ENCODE measurements at places on chromosomes 16 and 17.
A peak's percentile ranks its signal among the peaks of the same experiment; 100 is the strongest.

GRCh38 chr17:78409191-78409928 is 30.9 kb downstream of the PGS1 start:
- DNase-seq = no peak

- DNase-seq = no peak
Measured at GRCh38 chr17:54153423-54153822, 330.7 kb downstream of the KIF2B start.

DNA sequence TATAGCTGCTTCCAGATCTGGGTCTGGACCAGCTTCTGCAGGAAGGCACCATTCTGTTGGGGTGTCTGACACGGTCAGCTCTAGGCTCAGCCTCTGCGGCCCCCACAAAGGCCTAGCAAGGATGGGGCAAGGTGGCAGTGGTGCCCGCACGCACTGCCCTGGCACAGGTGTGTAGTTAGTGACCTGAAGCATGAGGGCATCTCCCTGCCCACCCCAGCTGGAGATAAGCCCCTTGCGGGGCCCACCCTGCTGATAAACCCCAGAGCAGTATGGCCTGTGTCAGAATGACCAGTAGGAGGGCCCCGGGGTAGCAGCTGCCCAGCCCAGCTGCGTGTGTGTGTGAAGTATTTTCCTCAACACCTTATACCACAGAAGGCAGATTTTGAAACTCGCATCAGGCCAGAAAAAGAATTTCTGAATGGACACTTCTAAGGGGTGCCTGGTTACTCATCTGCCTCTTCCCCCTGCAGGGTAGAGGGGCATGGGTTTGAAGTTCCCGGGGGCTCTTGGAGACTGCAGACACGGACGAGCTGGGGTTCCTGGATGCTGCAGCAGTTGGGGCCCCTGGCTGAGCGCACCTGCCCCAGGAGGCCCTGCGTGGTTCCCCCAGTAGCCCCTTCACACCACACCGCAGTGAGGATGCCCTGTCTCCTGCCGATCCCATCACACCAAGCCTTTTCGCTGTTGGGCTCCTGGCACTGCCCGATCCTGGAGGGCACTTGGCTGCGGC is 4.5 kb downstream of the ARHGDIA start:
- DNase-seq = no peak

DNA sequence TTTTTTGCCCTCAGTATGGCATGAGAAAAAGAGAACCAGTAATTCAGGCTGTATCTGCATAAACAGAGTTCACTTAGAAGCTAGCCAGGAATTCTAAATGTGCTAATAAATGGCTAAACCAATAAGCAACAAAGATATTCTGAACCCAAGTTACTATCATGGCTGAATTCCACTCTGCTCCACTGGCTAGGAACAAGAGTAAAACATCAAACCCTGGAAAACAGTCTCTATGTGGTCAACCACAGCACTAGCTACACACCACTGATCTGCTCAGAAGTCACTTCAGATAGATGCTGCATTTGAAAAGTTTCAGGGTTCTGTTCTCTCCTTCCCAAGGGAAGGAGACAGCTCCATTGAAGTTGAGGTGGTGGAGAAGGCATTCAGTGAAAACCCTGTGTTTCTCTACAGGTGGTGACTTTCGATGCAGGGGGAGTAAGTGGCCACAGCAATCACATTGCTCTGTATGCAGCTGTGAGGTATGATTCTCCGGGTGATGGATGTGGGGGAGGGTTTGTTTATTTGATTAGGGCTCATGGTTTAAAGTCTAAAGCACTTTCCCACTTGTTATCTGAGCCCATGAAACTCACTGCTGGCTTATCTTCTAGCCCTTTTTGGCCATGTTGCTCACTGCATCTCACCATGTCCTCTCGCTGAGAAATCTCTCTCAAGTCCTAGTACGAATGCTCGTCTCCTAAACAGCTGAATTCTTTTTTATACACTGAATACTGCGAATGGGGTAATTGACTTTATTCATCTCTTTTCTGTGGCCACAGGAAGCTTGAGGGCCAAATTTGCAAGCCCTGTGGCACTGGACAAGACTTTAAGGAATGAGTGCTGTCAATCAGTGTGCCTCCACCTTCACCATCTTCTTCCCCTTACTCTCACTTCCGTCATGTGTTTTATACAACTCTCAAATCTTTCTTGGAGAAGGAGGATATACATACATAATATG is 39.9 kb downstream of the CENPV start:
- no peak for DNase-seq

- DNase-seq = no peak
Measured at GRCh38 chr17:69066482-69066881, 5.8 kb upstream of the ABCA9 start.

DNA sequence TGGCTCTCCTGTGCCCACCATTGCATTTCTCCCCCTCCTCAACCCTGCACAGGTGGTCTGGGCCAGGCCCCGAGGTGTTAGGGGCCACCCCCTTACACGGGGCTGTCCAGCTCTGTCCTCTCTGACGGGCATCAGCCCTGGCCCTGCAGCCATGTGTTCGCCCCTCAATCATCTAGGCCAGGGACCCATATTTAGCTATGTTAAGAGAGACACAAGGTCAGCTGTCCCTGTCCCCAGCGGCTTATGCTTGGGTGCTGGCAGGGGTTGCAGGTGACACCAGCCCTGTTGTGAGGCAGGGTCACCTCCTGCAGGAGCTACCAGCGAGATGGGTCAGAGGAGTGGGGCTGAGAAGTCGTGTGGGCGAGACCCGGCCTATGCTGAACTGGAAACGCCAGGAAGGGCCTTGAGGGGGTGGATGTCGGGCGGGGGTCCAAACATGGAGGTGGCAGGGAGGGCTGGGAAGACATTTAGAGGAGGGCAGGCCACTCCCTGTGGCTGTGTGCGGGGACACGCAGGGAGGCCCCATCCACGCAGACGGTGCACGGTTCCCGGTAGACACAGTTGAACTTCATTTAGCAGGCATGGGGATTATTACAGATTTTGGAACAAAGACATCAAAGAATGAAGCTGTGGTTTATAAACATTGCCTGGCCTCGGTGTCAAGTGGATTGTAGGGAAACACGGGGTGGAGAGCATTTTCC is 133.2 kb upstream of the CHMP6 start:
- DNase-seq = no peak

DNA sequence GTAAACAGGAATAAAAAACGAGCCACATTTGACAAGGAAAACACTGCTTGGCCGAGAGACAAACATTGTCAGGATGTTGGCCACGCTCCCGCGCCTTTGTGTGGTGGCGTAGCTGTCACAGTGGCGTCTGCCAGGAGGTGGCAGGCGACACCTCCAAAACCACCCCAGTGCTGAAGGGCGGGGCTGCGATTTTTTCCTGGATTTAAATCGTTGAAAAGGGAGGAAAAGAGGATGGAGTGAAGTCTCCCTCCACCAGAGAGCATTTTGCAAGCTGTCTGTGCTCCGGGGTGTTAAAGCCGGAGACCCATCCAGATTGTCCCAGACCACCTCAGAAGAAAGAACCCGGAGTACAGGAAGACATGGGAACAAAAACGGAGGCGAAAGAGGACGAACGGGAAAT is 12.7 kb downstream of the MRM3 start:
- peak; percentile 27 for DNase-seq

DNA sequence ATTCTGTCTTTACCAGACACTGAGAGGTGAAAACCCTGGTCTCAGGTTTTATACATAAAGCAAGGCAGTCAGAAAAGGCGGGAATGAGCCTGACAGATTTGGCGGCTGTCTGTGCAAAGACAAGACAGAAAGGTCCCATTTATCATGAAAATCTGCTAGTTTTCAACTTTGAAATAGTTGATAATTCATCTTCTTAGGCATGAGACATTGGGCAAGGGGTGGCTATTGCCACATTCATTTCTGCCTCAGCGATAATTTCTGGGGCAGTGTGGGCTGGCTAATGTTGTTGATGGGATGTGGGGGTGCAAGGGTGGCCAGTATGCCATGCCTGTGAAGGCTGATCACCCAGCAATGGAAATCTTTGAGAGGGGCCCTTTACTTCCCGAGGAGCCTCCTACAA is 173.8 kb upstream of the RPH3AL start:
- DNase-seq = no peak

DNA sequence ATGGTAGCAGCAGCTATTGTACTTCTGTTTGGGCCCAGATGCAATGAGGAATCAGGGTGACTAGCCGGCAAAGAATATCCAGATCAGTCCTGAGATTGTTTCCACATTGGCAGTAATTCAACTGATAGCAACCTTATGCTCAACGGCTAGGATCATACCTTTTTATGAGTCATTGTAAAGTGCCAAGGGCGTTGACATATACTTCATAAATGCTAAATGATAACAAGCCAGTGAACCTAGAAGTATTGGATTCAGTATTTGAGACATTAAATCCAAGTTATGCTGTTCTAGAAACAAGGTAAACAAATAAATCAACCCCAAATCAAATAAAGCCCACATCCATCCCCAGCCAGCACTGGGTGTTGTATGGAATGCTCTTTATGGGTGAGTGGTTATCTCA is 207.1 kb upstream of the ZFHX3 start:
- DNase-seq = no peak

DNA sequence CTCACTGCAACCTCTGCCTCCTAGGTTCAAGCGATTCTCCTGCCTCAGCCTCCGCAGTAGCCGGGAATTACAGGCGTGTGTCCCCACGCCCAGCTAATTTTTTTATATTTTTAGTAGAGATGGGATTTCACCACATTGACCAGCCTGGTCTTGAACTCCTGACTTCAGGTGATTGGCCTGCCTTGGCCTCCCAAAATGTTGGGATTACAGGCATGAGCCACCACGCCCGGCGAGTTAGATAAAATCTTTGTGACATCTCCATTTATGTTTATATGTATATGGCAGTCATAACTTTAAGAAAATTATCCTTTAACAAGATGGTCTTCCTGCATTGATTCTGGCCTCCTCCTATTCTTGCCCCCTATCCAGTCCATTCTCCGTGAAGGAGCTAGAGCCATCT is 24.0 kb downstream of the CCDC42 start:
- DNase-seq = no peak

DNA sequence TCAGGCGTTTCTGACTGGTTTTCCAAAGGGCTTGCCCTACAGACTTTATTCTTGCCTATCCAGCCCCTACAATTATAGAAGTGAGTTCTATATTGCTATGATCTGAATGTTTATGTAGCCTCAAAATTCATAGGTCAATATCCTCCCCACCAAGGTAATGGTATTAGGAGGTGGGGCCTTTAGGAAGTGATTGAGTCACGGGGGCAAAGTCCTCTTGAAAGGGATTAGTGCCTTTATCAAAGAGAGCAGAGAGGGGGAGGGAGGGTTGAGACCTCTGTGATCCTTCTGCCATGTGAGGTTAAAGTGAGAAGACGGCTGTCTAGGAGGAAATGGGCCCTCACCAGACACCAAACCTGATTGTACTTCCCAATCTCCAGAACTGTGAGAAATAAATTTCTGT is 931 bp upstream of the CPHXL start:
- DNase-seq = no peak

GRCh38 chr17:30173649-30174048 is 57.0 kb downstream of the NSRP1 start:
- DNase-seq = no peak

- no peak for DNase-seq
Measured at GRCh38 chr17:55575058-55575636, 63.9 kb upstream of the SMIM36 start.
